ENCODE measurements at places on chromosomes 3 and 15.
A peak's percentile ranks its signal among the peaks of the same experiment; 100 is the strongest.

DNA sequence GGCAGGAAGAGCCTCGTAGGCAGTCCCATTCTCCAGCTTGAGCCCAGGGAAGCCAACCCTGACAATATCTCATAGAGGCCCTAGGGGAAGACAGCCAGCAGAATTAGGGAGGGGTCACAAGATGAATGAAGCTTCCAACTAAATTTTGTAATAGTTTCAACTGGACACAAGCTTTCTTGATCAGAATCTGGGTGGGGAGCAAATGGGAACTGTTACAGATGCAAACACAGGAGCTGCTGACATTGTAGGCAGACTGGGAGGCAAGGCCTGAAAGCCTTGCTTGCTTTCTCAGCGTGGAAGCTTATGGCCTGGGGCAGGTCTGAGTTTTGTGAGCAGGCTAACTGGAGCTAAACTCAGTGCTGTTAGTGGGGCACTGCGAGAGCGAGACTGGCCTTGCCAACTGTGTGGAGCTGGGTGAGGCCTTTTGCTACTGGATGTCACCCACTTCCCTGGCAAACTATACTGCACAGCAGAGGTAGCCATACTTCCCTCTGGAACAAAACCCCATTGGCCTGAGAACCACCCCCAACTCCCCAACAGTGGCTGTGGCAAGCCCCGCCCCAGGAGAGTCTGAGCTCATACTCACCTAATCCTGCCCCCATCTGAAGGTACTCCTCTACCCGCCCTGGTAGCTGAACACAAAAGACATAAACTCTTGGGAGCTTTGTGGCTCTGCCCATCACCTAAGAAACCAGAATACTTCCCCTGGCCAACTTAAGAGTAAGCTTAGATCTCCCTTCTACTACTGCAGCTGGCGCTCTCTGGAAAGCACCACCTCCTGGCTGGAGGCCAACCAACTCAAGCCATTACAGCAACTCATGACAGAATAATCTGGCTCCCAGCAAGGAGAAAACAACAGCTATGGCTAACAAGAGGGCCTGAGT is 42.9 kb downstream of the CFAP20DC start:
- no peak for DNase-seq

DNA sequence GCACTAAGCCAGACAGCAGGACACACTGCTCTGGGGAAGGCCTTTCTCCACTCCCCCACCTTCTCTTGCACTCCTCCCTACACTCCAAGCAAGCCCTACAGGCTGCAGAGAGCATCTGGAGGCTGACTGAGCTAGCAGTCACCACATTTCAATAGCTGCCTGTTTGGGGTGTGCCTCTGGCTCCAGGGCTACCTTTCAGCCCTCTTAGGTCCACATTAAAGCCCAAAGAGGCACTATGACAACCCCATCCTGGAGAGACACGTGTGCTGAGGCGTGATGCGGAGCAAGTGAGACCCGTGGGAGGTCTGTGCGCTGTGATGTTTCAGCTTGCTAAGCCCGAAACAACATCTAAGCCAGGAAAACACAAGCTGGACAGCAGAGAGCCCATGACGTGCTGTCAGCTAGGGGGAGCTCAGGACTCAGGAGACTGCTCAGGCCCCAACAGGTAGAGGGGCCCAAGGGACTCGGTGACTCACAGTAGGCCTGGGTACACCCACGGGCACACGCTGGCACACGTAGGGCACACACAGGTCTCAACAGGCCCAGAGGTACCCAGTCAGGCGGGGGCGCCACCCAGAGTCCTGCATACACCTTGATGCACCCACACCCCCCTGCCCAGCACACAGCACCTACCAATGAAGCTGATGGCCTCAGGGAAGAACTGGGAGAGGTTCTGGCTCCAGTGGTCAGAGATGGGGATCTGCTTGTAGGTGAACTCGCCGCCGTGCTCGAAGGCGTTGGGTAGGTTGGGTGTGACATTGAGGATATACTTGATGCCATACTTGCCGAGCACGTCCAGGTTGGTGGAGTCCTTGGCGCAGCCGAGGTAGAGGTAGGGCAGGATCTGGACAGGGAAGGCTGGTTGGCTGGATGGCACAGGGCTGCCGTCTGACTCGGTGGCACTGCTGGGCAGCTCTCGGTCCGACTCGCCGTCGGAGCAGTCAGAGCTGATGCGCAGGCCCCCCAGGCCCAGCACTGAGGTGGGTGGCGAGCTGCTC is 2.8 kb downstream of the DUSP7 start:
- DNase-seq, result peak; percentile 32

- DNase-seq, result no peak
These were observed 10.9 kb downstream of the SEMA7A start for GRCh38 chr15:74422652-74423430.

DNA sequence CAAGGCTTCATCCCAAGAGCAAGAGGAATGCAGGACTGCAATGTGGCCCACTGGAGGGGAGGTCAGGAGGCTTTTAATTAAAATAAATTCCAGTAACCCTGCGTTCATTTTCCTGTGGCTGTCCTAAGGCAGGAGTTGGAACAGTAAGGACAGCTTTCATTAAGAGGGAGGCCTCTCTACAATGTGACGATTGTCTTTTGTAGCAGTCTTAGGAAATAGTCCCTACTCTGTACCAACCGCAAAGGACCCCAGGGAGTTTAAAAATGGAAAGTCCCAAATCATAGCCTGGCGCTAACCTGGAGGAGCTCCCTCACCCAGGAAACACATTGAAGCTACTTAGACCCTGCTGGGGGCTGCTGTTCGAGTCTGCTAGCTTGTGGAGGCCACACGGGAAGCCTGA is 62.8 kb downstream of the SYNM start:
- no peak for DNase-seq

DNA sequence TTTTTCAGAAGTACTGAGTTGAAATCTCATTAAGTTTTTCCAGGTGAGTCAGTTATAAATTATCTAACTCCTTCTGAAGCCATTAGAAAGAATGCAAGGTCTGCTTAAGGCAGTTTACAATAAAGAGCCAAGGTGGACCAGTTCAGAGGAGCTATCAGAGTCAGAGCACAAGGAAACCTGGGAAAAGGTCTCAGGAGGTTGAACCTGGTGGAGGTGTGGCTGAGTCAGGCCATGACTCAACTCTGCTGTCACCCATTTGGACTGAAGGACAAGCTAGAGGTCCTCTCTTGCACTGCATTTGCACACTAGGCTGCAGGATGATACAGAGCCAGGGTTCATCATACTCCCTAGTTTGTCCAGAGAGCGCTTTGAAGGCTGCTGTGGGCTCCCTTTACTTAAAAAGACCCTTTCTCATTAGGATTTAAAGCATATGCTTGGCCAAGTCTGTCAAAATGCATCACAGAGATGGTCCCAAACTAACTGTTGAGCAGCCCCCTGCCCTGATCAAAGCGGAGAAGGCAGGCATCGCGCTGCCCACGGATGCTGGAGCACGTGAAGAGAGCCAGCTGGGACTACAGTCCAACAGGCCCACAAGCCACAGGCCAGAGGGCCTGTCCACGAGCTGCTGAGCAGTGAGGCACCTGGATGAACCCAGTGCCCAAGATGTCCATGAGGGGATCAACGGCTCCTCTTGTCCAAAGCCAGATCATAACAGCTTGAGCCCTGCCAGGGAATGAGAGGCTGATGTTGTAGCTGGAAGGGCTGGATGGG is 26.0 kb upstream of the MRPS22 start:
- no peak for DNase-seq

GRCh38 chr15:34182942-34183341 is 27.0 kb downstream of the KATNBL1 start:
- DNase-seq, result no peak

DNA sequence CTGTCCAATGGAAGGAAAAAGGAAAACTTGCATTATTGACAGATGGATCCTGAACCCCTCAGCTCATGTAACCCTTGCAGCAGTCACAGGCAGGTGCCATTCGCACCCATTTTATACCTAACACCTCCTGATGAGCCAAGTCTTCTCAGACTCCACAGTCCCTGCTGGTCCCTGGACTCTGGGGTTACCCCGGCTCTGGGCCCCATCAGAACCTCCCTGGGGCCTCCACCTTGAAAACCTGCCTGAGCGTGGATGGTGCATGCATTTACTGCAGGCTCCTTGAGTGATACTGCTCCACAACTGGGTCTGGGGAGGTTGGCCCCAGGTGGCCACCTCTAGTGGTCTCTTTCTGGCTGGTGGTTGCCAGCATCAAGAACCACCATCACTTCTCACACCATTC is 15.9 kb upstream of the DOCK3 start:
- no peak for DNase-seq

Measured in stimulated activated CD4-positive, alpha-beta T cell treated with anti-CD3 and anti-CD28 coated beads, Interleukin-12 subunit alpha, Interleukin-12 subunit beta, amount 100 ng/mL, for 48 hours (primary cell).